Right ventricle myocardium superior (tissue), 1 donor: ENCODE measurements at places on chromosomes 3 and 15.
A peak's percentile ranks its signal among the peaks of the same experiment; 100 is the strongest.

DNA sequence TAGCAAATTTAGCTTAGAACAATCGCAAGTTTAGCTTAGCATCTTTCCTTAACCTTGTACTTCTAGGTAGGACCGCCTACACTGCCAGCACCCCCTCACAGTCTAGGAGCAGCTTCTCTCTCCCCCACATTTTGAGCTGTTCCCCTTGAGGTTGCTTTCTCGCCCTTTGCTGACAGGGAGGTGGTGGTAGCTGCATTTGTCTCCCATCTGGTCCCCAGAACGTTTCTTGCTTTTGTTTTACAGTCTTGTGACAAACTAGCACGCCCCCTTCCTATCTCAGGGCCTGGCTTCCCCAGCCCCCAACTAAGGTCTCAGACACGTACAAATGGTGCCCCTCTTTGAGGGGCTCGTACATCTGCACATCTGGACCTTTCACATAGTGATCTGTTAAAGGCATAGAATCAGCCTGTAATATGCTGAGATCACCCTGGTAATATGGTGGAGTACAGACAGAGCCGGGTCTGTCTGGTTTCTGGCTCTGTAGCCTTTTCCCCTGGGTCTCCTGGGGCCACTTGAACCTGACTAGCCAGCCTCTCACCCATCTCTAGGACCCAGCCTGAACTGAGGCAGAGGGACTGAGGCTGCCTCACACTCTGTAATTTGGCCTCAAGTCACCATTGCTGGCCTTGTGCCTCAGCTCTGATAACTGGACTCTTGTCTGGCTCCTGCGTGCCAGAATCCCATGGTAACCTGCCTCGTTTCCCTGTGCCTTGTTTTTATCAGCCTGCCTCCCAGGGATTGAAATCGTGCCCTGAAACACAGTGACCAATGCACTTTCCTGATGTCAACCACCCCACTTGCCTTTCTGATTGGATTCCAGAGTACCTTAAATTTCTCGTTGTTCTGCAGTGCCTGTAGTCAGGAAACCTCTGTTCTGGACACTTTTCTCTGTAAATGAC, 27.7 kb downstream of the CRTC3 start:
- peak; percentile 93 for DNase-seq

GRCh38 chr3:192843119-192843518, 74.5 kb downstream of the MB21D2 start:
- no peak for DNase-seq

DNA sequence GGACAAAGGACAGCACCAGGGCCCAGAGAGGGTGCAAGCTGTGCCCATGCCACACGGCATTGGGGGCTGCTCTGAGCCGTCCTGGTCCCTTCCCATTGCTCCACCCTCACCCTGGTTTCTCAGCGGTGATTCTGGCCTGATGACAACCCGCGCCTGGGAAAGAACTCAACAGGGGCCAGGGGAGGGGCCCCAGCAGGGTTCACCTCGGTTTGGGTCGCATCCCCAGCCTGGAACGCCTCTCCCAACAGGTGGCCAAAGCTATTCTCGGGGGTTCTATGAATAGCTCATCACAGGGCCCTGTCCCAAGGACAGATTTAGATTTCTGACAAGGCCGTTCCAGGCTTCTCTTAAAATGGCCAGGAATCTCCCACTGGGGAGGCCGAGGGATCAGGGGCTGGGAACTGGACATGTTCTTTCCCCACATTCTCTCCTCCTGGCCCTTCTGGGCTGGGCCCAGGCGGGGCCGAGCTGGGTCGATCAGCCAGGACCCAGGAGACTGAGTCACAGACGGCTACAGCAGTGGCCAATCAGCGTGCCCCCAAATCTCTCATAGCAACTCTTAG, 17.9 kb downstream of the GRIP2 start:
- peak; percentile 84 for DNase-seq

- DNase-seq = no peak
These were observed 211.2 kb upstream of the BHLHE40 start for GRCh38 chr3:4768021-4768420.

DNA sequence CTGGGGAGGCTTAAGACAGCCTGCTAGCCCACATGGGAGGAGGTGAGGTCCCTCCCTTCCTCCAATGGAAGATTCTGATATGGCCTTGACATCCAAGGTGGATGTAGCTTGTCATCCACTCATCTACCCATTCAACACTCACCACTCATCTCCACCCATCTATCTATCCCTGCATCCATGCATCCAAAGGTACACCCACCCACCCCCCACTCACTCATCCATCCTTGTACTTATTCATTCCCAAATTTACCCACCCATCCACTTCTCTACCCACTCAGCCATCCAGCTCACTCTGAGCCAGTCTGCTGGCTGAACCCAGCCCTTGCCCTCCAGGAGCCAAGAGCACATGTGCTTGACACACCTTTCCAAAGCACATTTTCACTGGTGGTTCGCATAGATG, 189.7 kb downstream of the TLE3 start:
- DNase-seq = no peak

DNA sequence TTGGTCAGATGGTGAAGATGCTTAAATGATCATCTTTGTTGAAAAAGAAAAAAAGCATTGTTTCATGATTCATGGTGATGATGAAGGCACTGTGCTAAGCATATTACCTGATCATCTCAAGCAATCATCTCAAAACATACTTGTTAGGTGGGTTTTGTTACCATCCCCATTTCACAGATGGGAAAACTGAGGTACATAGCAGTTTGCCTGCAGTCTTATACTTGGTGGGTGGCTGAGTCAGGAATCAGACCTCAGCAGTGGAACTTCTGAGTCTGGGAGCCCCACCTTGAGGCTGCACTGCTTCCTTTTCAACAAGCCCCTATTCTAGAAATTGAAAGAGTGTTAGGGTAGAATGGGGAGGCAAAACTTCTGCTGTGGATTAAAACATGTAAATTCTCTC, 341.1 kb downstream of the THSD4 start:
- no peak for DNase-seq

- DNase-seq = no peak
These were observed 401.2 kb upstream of the CDIN1 start for GRCh38 chr15:36178303-36178633.

- DNase-seq = no peak
These were observed 18.3 kb upstream of the RFX7 start for GRCh38 chr15:56261854-56262509.

GRCh38 chr3:16801223-16801622, 83.5 kb upstream of the PLCL2 start:
- no peak for DNase-seq

DNA sequence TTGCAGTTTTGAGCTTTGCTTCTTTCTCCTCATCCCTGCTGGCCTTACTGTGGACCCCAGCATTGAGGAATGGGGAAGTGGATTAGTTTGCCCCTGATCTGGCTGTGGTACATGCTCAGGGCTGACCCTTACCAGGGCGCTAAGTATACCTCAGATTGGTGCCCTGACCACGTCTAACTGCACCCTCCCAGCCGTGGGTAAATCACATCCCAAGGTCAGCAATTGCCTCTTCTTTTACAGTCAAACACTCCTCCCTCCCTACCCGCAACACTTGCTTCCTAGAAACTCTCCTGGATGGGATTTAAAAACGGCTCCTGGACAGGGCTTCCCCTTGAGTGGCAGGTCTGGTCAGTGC, 437.9 kb downstream of the NR2F2 start:
- DNase-seq = no peak

DNA sequence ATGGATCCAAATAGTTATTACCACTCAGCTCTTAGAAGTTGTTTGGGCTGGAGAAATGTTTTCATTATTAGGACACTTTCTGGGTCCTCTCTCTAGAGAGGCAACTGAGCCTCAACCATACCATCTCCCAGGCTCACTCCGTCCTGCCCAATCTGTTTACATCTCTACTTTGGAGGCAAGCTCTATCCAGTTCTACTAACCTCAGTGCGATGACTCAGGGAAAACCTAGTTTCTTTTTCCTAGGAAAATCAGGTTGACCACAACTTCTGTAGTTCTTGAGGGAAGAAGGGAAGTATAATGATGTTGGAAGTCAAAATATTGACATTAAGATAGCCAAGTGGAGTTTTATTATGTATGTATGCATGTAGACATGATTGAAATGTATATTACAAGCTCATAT, 40.4 kb downstream of the LPP start:
- DNase-seq = no peak

DNA sequence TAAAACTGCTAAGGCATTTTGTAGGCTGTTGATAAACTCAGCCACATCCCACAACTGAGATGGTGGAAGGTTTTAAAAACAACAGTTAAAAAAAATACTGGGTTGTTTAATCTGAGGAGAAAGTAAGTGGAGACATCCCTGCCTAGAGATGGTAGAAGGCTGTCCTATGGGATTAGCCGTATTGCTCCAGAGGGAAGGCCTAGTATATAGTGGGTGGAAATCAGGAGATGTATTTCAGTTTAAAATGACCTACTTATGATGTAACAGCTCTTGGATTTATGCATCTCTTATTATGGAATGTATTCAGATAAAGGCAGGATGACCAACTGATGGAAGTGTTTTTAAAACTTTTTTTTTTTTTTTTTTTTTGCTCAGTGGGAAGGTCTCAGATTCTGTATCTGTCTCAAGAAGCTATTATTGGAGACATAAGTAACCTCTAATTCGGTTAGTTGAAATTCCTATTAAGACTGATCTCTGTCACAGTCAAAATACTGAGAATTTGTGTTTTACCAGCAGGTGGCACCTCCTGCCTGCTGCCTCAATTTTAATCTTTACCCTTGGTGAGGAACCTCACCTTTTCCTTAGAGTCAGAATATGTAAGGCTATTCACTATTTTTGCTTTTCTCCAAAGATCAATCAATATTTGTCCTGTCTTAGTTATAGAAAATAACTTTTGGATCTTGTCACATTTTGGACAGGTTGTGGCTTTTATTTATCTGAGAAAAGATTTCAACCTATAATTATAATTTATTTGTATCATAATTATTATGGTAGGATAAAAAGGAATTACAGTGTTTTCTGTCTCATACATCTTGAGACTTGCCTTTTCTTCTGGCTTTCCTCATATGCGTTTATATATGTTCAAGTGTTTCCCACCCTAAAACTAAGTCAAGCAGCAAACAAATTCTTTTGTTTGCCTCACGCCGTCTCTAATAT, 63.0 kb downstream of the VPS8 start:
- DNase-seq = no peak

GRCh38 chr3:11815111-11815510, 31.6 kb downstream of the TAMM41 start:
- DNase-seq = no peak

GRCh38 chr15:79341396-79341795, 30.5 kb downstream of the TMED3 start:
- DNase-seq = no peak

GRCh38 chr3:12237912-12238650, 50.8 kb upstream of the PPARG start:
- DNase-seq = no peak

DNA sequence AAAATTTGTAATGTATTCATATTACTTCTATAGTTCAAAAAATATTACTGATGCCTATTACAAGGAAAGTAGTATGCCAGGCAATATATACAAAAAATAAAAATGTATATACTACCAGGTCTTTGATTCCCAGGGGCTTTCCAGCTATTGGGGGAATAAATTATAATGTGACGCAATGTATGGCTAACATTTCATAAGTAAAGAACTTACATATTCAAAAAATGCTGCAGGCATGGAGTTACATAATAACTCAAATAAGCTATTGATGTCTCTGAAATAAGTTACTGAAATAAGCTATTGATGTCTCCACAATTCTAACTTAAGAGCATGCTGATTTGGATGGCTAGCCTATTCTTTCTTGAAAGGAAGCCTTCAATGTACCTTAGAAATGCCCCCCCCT, 30.2 kb downstream of the MCCC1 start:
- no peak for DNase-seq

GRCh38 chr3:13853978-13854296, 25.9 kb downstream of the WNT7A start:
- no peak for DNase-seq

- DNase-seq = no peak
These were observed 3.3 kb downstream of the GTF2A2 start for GRCh38 chr15:59654046-59654445.

GRCh38 chr15:79032656-79033055, 57.9 kb downstream of the RASGRF1 start:
- DNase-seq = no peak

GRCh38 chr3:122864498-122864897, 69.6 kb downstream of the SLC49A4 start:
- DNase-seq = no peak

DNA sequence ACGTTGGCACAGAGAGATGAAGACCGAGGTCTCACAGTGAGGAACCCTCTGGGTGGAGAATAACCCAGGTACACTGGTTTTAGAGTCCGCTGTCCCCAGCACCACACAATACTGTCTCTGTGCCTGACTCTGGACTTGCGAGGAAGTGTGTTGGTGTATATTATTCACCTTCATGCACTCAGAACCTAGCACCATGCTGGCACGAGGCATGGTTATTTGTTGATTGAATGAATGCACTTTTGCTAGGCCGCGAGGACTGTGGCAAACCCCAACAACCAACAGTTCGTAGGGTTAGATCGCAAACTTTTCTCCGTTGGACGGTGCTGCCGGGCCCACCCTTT, 484 bp upstream of the C3orf52 start:
- DNase-seq = no peak
